ENCODE measurements at places on chromosomes 6 and 20.
A peak's percentile ranks its signal among the peaks of the same experiment; 100 is the strongest.

- DNase-seq: no peak
Observed at GRCh38 chr20:16446991-16447390, 126.3 kb downstream of the KIF16B start.

DNA sequence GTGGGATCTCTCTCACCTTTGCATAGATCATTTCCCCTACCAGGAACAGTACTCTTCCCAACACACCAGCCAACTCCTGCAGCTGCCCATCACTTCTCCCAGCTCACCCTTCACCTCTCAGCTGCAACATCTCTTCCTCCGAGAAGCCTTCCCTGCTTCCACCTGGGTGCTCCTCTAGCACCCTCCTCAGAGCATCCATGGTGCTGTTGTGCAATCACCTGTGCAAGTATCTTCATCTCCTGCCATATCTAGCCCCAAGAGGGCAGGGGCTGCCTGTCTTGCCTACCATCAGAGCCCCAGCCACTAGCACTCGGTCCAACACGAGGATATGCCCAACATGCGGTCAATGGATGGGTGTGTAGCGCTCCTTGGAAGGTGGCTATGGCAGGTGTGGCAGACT is 75.8 kb downstream of the BANF2 start:
- DNase-seq: no peak

DNA sequence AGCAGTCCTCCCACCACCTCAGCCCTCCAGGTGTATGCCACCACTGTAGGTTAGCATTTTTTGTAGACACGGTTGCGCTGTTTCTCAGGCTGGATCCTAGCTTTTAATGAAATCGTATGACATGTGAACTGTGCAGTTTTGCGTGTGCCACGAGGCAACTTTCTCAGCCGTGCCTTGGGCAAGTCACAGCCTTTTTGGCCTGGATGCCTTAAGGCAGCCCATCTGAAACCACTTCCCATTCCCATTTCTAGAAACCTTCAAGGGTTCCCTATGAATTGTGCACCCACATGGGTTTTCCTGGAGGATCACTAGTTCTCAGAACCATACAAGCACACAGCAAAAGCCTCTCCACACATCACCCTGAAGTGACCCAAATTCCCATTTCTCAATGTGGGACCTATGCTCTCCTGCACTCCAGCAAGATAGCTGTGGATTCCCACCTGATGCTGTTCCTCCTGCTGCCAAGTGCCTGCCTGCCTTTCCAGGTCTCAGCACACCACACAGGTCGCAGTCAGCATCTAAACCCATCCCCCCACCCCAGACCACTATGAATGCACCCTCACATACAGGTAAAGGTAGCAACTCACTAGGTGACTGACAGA is 28.9 kb downstream of the SNX5 start:
- DNase-seq: no peak

GRCh38 chr20:46670585-46671584 is 18.4 kb downstream of the TP53RK start:
- DNase-seq: no peak

DNA sequence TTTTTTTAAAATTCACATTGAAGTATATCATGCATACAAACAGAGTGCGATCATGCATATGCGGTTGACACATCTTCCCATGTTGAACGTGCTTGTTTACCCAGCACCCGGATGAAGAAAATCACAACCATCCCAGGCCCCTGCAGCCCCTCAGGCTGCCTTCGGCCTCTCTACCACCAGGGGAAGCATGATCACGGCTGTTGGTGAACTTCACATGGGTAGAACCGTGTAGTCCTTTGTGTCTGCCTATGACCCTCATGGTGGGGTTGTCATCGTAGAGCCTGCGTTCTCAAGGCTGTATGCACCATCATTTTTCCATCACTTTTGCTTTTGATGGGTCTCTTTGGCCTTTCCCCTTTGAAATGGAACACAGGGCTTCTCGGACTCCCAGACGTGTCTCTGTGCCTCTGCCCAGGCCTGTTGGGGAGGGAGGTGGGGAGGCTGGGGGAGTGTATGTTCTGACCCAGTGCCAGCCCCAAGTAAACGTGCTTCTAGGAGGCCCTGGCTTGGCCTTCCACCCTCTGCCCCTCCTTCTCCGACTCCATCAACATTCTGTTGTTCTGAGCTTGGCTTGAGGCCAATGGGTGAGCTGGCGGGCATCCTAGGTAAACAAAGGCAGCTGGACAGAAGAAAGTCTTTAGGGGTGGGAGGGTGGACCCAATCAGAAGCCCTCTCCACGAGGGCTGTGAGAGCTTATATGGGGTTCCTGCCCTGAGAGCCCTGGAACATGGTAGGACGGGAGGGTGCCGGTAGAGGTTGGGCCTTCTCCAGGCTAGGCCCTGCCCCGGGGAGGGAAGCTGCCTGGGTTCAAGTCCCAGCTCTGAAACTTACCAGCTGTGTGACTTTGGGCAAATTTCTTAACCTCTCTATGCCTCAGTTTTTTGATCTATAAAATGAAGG is 39.7 kb downstream of the TGM2 start:
- DNase-seq: no peak

GRCh38 chr20:58709703-58710039 is 17.1 kb downstream of the NPEPL1 start:
- no peak for DNase-seq

GRCh38 chr20:34920055-34920454 is 35.6 kb downstream of the GSS start:
- peak; percentile 33 for DNase-seq

Measured in Ammon's horn (tissue), 1 donor.